Activated naive CD8-positive, alpha-beta T cell treated with anti-CD3 and anti-CD28 coated beads for 36 hours (primary cell): ENCODE measurements at places on chromosomes 6 and 20. TPM values are rescaled to one million over a fixed set of nuclear protein-coding genes. Genes with fewer than 3 reads are reported as not detected.

DNA sequence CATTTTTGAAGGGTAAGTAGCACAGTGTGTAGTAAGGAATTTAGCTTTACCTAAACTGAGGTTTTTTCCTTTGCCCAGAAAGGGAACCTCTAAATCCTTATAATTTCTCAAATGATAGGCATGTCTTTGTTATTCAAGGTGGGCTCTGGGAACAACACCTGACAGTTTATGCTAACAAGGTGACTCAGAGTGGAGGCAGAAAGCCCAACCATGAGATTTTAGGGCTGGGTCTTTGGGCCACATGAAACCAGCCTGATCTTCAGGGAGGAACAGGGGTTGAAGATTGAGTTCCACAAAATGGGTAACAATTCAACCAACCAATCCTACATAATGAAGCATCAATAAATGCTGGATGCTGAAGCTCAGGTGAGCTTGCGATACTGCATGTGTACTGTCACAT is 46.6 kb downstream of the PRSS35 start:
- no peaks in the 10 kb centered on the region for H3K4me1 ChIP-seq
- peaks cover 7% of the 10 kb centered on the region for H3K27me3 ChIP-seq
- no peak overlapping the region for H3K4me3 ChIP-seq
- no peak for DNase-seq
- H3K36me3 ChIP-seq = no peaks in the 10 kb centered on the region

GRCh38 chr20:37294262-37294981 is 5.0 kb downstream of the MANBAL start:
- H3K4me1 ChIP-seq = peaks cover 40% of the 10 kb centered on the region
- DNase-seq = no peak
- no peaks in the 10 kb centered on the region for H3K27me3 ChIP-seq
- H3K36me3 ChIP-seq = peaks cover 43% of the 10 kb centered on the region

The MAS1L gene
- total RNA-seq = not detected

DNA sequence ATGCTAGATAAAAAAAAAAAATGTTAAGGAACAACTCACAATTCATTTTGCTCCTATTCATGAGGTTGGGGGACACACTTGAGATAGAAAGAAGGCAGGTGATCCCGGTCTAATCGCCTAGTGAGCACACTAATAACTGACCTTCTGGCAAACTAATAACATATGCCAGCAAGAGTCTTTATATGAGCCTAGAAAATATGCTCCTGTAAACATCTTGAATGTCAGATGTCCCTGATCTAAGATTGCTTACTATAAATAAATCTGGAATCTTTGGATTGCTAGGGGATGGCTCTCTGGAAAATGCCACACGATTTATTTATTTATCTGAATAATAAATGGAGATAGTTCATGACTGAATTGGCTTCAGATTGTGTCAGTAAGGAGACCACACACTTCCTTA is 821.9 kb downstream of the GRIK2 start:
- H3K4me1 ChIP-seq = no peaks in the 10 kb centered on the region
- H3K27me3 ChIP-seq = no peaks in the 10 kb centered on the region
- H3K27ac ChIP-seq = no peak overlapping the region
- H3K4me3 ChIP-seq = no peak overlapping the region

- no peak overlapping the region for H3K4me3 ChIP-seq
- H3K27ac ChIP-seq = no peak overlapping the region
- no peak for DNase-seq
- H3K4me1 ChIP-seq = peaks cover 6% of the 10 kb centered on the region
- H3K27me3 ChIP-seq = peaks cover 14% of the 10 kb centered on the region
Measured at GRCh38 chr6:79377047-79377446, 142.6 kb upstream of the HMGN3 start.

DNA sequence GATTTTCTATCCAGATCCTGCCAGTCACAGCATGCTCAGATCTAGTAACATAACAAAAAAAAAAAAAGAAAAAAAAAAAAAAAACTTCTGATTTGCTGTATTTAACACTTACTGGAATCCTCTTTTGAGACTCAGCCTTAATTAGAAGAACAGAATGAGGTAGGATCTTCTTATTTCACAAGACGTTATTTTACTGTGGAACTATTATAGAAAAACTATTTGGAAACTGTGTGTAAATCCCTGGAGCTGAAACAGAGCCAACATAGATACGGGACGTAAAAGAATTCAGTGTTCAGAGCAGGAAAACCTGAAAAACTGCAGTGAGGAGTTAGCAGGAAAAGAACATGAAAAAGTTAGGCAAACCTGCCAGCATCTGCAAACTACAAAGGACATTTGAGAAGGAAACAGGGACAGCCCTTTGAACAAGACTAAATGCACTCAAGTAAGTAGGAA is 3.4 kb upstream of the ZNF217 start:
- H3K4me3 ChIP-seq = peak overlapping the region; percentile 78
- H3K4me1 ChIP-seq = peaks cover 44% of the 10 kb centered on the region
- peak overlapping the region; percentile 92 for H3K27ac ChIP-seq
- no peaks in the 10 kb centered on the region for H3K27me3 ChIP-seq

DNA sequence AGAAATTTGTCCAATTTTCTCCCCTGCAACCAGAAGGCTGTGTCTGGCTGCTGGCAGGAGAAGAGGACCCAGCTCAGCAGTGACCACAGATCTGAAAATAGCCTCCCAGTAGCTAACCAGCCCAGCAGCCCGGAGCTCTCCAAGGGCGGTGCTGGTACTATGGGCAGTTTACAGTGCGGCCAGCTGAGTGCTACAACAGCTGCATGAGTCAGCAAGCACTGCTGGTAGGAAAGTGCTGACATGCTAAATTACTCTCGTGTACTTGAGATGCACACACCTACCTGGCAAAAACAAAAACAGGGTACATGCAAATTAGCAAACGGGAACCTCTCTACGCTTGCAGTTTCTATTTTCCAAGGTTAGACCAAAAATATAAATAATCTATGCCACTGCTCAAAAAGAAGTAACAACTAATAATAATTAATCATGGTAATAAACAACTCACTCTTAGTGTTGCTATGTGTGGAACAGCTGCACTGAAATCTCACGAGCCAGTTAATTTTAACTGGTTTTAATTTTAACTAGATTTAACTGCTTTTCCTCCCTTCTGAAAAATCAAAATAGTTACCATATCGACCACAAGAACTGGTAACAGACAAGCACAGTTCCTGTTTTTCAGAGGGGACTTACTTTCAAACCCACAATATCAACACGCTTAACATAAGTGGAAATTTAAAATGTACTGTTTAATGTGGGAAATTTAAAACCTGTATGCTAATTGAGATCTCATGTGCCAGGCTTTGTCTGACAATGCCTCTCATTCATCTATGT is 10.8 kb downstream of the BACH2 start:
- peaks cover 94% of the 10 kb centered on the region for H3K4me1 ChIP-seq
- H3K4me3 ChIP-seq = peak overlapping the region; percentile 80
- no peaks in the 10 kb centered on the region for H3K27me3 ChIP-seq
- peak overlapping the region; percentile 98 for H3K27ac ChIP-seq
- DNase-seq = peak; percentile 57
- peaks cover 72% of the 10 kb centered on the region for H3K36me3 ChIP-seq

DNA sequence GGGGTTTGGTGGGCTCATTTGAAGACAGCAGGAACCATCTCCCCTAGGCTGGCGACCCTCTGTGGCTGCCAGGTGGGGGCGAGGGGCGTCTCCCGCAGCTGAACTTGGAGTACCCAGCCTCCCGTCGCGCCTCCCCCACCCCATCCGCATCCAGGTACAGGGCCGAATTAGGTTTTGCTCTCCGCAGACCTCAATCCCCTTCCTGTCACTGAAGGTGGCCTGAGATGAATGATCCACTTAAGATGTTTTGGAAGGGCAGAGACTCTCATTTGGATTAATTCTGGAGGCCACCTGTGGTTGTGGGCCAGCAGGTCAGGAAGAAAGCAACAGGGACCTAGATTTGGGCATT is 493 bp downstream of the CD83 start:
- H3K27ac ChIP-seq = peak overlapping the region; percentile 93
- H3K27me3 ChIP-seq = peaks cover 3% of the 10 kb centered on the region
- H3K36me3 ChIP-seq = peaks cover 49% of the 10 kb centered on the region
- H3K4me3 ChIP-seq = peak overlapping the region; percentile 95

The CST4 gene
- total RNA-seq = not detected

GRCh38 chr6:88749849-88750248 is 213.6 kb downstream of the RNGTT start:
- no peaks in the 10 kb centered on the region for H3K27me3 ChIP-seq
- H3K4me1 ChIP-seq = peaks cover 2% of the 10 kb centered on the region
- H3K36me3 ChIP-seq = peaks cover 13% of the 10 kb centered on the region
- no peak overlapping the region for H3K27ac ChIP-seq
- DNase-seq = no peak

The LAMA5 gene
- total RNA-seq = 0.38 TPM

GRCh38 chr20:17683218-17684076 is 1.4 kb upstream of the RRBP1 start:
- peaks cover 15% of the 10 kb centered on the region for H3K4me1 ChIP-seq
- H3K27me3 ChIP-seq = peaks cover 35% of the 10 kb centered on the region
- H3K27ac ChIP-seq = no peak overlapping the region
- no peaks in the 10 kb centered on the region for H3K36me3 ChIP-seq
- peak overlapping the region; percentile 25 for H3K4me3 ChIP-seq
- no peak for DNase-seq

The SRF gene
- 49.1 TPM for total RNA-seq

The SYCP2 gene
- 3.2 TPM for total RNA-seq

- no peak overlapping the region for H3K27ac ChIP-seq
- no peaks in the 10 kb centered on the region for H3K27me3 ChIP-seq
- peaks cover 8% of the 10 kb centered on the region for H3K36me3 ChIP-seq
- no peak overlapping the region for H3K4me3 ChIP-seq
- peaks cover 17% of the 10 kb centered on the region for H3K4me1 ChIP-seq
- no peak for DNase-seq
Measured at GRCh38 chr6:16184129-16184528, 54.3 kb upstream of the GMPR start.

DNA sequence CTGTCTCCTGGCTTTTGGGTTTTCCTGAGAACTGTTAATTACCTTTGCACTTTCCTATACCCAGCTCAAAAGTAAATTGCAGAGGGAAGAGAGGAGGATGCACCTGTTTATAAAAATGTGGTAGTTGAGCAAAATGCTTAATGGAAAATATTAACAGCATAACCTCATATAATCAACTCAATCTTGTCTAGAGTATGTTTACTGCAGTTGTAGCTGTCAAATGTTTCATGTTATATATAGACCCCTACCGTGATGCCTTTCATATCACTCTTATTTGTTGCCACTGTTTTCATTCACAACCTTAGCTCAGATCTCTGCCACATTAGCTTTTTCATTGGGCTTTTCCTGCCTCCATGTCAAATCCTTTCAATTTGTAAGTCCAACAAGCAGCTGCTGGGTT is 36.0 kb downstream of the ANKRD6 start:
- H3K36me3 ChIP-seq = no peaks in the 10 kb centered on the region
- H3K4me3 ChIP-seq = no peak overlapping the region
- peaks cover 6% of the 10 kb centered on the region for H3K4me1 ChIP-seq

DNA sequence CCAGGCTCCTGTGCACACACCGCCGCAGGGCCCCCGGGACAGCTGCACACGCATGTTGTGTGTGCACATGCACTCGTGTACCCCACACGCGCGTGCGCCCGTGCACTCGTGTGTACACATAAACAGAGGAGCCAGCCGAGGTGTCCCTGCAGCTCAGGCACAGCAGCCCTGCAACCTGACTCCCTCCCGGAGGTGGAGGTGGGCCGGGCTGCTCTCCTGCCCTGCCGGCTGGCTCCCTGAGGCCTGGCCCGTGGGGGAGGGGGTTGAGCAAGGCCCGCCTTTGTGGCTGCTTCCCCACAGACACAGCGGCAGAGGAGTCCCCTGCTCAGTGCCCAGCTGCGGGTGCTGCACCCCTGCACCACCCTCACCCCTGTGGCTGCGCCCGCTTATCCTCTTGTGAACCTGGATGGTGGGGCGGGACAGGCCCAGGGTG is 624 bp downstream of the RBBP8NL start:
- H3K4me1 ChIP-seq = no peaks in the 10 kb centered on the region
- H3K27me3 ChIP-seq = peaks cover 13% of the 10 kb centered on the region
- DNase-seq = no peak
- H3K36me3 ChIP-seq = no peaks in the 10 kb centered on the region
- no peak overlapping the region for H3K27ac ChIP-seq
- no peak overlapping the region for H3K4me3 ChIP-seq

DNA sequence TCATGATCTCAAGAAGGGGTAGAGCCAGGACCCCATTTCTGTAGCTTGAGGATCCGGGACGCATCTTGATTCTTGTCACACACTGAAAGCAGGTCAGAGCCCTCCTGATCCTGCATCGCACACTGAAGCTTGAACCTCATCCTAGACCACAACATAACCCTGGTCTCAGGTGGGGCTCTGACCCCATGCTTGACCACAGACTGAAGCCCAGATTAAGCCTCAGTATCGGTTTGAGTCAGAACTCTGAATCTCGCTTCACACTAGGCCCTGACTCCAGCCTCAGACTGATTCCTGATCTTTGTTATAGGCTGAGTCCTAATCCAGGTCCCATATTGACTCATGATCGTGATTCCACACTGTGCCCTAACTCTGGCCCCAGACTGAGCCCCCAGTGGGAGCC is 8.5 kb upstream of the RSPO4 start:
- H3K27me3 ChIP-seq = peaks cover 8% of the 10 kb centered on the region
- H3K36me3 ChIP-seq = no peaks in the 10 kb centered on the region
- H3K27ac ChIP-seq = no peak overlapping the region
- no peak overlapping the region for H3K4me3 ChIP-seq
- DNase-seq = no peak
- H3K4me1 ChIP-seq = no peaks in the 10 kb centered on the region

GRCh38 chr20:7714549-7714948 is 225.7 kb downstream of the HAO1 start:
- DNase-seq = no peak
- no peaks in the 10 kb centered on the region for H3K27me3 ChIP-seq
- H3K27ac ChIP-seq = no peak overlapping the region
- no peaks in the 10 kb centered on the region for H3K36me3 ChIP-seq
- H3K4me1 ChIP-seq = no peaks in the 10 kb centered on the region
- H3K4me3 ChIP-seq = no peak overlapping the region

The HSPA12B gene
- not detected for total RNA-seq

The SSTR4 gene
- not detected for total RNA-seq

The FITM2 gene
- total RNA-seq = 2.1 TPM

DNA sequence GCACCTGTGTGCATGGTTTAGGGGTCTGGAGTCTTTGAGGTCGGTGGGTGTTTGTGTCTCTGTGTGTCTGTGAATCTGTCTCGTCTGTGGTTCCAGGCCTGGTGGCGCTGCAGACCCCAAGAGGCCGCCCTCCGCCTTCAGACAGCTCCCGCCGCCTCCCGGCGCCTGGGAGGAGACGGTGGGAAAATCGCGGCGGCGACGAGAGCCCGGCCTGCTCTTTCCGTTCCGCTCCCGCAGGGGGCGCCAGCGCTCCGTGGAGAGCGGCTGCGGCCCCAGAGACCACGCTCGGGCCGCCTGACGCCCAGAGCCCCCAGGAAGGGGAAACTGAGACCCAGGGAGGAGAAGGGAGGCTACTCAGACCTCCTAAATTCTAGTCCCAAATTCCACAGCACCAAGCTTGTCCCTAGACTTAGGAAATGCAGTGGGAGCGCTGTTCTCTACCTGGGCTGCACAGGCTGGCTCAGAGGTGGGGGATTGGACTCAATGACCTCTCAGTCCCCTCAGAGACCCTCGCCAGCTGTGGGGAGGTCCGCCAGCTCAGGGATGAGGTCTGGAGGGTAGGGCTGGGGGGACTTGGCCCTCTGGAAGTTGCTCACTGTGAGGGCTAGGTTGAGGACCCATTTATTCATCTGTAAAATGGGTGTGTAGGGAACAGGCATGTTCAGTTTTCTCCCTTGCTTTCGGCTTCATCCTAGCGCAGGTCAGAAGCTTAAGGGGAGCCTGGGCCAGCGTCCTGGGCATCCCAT is 36.9 kb upstream of the BLCAP start:
- H3K4me1 ChIP-seq = no peaks in the 10 kb centered on the region
- peaks cover 60% of the 10 kb centered on the region for H3K27me3 ChIP-seq
- no peak overlapping the region for H3K4me3 ChIP-seq
- no peak overlapping the region for H3K27ac ChIP-seq
- H3K36me3 ChIP-seq = no peaks in the 10 kb centered on the region
- peak; percentile 50 for DNase-seq

GRCh38 chr6:6798448-6798860 is 209.9 kb downstream of the LY86 start:
- H3K27me3 ChIP-seq = peaks cover 6% of the 10 kb centered on the region
- H3K27ac ChIP-seq = peak overlapping the region; percentile 40
- DNase-seq = peak; percentile 28
- peaks cover 40% of the 10 kb centered on the region for H3K4me1 ChIP-seq

The ERVFRD-1 gene
- total RNA-seq = not detected
